ENCODE measurements at places on chromosomes 7 and 10. TPM values are rescaled to one million over a fixed set of nuclear protein-coding genes. Genes with fewer than 3 reads are reported as not detected.

The LMOD2 gene
- not detected for total RNA-seq

The JAKMIP3 gene
- total RNA-seq = 0.16 TPM

The ZNF425 gene
- 4.1 TPM for total RNA-seq

The FANK1 gene
- 2.5 TPM for total RNA-seq

The KCNIP2 gene
- 0.54 TPM for total RNA-seq

The CLEC2L gene
- total RNA-seq = not detected

The EBLN1 gene
- not detected for total RNA-seq

The FGFBP3 gene
- not detected for total RNA-seq

The HHEX gene
- total RNA-seq = 3.1 TPM
